NCI-H510A (cell line): ENCODE measurements at places on chromosomes 2 and 18.

DNA sequence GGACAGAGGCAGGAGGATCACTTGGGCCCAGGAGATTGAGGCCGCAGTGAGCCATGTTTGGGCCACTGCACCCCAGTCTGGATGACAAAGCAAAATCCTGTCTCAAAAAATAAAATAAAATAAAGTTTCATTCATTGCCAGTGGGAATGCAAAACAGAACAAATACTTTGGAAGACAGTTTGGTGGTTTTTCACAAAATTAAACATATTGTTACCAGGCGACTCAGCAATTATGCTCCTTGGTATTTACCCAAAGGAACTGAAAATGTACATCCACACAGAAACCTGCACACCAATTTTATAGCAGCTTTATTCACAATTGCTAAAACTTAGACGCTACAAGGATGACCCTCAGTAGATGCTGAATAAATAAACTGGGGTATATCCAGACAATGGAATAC lies 35.8 kb downstream of the FOSL2 start:
- DNase-seq, result no peak

GRCh38 chr2:112092286-112093041 lies 37.4 kb downstream of the TMEM87B start:
- no peak for DNase-seq

DNA sequence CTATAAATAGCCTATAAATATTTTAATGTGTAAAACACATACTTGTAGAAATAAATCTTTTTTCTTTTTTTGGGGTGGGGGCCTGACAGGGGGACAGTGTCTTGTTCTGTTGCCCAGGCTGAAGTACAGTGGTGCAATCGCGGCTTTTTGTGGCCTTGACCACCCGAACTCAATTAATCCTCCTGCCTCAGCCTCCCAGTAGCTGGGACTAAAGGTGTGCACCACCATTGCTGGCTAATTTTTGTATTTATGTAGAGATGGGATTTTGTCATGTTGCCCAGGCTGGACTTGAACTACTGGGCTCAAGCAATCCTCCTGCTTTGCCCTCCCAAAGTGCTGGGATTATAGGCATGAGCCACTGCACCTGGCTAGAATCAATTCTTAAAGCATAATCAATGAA lies 37.6 kb downstream of the NPC1 start:
- no peak for DNase-seq

GRCh38 chr2:201432621-201433393 lies 18.5 kb downstream of the TRAK2 start:
- no peak for DNase-seq

GRCh38 chr2:237866101-237866621 lies 6.7 kb downstream of the RAMP1 start:
- DNase-seq, result no peak

DNA sequence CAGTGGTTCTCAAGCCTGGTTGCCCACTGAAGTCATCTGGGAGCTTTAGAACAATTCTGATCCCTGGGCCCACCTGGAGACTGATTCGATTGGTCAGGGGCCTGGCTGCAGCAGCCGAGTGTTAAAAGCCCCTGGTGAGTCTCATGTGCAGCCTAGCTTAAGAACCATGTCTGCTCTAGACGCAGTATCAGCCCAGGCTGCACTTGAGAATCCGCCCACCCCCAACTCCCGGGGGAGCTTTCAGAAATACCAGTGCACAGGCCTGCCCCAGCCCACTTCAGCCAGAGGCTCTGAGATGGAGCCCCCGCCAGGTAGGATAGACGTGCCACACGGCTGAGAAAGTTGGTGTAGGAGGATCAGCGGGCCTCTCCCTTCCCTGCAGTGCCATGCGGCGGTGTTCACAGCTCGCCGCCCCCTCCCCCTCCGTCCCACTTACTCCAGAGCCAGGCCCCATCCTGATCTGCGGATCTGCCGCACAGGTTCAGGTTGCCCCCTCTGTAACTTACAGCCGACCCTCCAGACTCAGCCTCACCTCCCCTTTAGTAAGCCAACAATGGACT lies 209.0 kb upstream of the RAB12 start:
- DNase-seq, result no peak

DNA sequence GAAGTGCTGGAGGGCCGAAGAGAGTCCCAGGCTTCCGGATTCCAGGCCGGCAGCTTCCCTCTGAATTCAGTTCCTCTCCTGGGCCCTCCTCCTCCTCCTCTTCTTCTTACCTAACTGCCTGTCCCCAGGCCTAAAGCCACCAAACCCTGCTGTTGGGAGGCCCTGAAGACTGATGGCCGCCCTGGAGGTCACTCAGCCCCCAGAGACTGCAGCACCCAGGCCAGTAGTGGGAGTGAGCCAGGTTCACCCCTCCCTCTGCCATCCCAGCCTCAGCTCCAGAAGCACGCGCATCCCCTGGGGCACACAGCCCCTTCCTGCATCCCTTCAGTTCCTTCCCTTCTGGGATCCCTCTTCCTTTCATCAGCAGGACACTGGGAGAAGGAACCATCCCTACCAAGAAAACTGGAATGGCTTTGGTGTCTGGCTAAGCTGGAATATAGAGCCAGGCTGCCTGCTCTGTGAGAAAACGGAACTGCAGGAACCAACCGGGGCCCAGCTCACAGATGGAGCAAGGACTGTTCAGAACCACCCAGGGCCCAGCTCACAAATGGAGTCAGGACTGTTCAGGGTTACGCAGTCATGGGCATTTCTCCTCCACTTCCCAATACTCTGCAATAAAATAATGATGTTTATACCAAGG lies 127.4 kb downstream of the NDUFA10 start:
- DNase-seq, result no peak

GRCh38 chr2:45984896-45985473 lies 312.2 kb upstream of the EPAS1 start:
- no peak for DNase-seq
